GM12878 (cell line): ENCODE measurements at places on chromosomes 4 and X.

DNA sequence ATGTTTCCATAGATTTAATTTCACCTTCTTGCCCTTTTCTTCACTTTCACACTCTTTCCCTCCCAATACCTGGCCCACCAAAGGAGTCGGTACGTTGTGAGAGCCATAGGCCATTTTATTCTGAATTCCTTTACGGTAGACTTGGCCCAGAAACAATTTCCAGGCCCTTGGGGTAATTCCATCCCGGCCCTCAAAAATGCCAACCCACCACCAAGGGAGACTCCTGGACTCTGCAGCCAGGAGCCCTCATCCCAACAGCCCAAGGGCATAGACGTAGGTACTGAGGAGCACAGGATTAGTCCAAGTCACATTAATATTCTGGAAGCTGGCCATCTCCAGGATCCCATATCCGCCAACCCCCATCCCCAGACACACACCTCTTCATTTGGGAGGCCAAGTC is 102.9 kb downstream of the LIMCH1 start:
- no peak for DNase-seq

- DNase-seq, result no peak
These were observed 70.5 kb downstream of the HADH start for GRCh38 chr4:108060164-108060563.

- no peak for DNase-seq
These were observed 62.7 kb upstream of the USP9X start for GRCh38 chrX:41022566-41022965.

- no peak for DNase-seq
These were observed 6.3 kb upstream of the ADD1 start for GRCh38 chr4:2837110-2837903.

- DNase-seq, result peak; percentile 46
These were observed 10.4 kb upstream of the TSPYL2 start for GRCh38 chrX:53071604-53072417.

- DNase-seq, result no peak
These were observed 212.7 kb downstream of the SOX3 start for GRCh38 chrX:140292188-140292587.

- no peak for DNase-seq
These were observed 34.5 kb downstream of the ACE2 start for GRCh38 chrX:15566244-15566643.
